ENCODE measurements at places on chromosomes 3 and 15. TPM values are rescaled to one million over a fixed set of nuclear protein-coding genes. Genes with fewer than 3 reads are reported as not detected.

Gene STAC
- 12.5 TPM for total RNA-seq

Gene STARD9
- total RNA-seq = 65.8 TPM

Gene SLITRK3
- total RNA-seq = 0.24 TPM

Gene ITIH1
- not detected for total RNA-seq

Gene ISLR
- total RNA-seq = 62.2 TPM

Gene GXYLT2
- total RNA-seq = 46.4 TPM

Gene EMC7
- 60.1 TPM for total RNA-seq

Gene CYP8B1
- not detected for total RNA-seq

Gene MPI
- total RNA-seq = 31.1 TPM

DNA sequence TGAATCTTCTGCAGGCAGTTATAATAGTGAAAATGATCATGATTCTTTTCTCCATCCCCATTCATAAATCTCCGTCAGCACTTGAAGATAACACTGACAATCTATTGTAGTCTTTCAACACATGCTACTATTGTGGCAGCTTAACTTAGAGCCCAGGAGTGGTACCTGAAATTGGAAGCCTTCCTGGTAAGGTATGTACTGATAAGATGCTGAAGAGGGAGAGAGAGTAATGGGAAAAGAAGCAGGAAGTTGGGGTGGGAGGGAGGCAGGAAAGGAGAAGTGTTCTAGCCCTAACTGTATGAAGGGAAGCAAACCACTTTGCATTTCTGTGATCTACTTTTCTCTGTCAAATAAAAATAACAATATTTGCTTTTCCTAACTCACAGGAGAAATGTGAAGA is 197.4 kb upstream of the RORA start:
- no peak overlapping the region for H3K27ac ChIP-seq
- no peak for DNase-seq
- no peaks in the 10 kb centered on the region for H3K36me3 ChIP-seq
- no peaks in the 10 kb centered on the region for H3K27me3 ChIP-seq

DNA sequence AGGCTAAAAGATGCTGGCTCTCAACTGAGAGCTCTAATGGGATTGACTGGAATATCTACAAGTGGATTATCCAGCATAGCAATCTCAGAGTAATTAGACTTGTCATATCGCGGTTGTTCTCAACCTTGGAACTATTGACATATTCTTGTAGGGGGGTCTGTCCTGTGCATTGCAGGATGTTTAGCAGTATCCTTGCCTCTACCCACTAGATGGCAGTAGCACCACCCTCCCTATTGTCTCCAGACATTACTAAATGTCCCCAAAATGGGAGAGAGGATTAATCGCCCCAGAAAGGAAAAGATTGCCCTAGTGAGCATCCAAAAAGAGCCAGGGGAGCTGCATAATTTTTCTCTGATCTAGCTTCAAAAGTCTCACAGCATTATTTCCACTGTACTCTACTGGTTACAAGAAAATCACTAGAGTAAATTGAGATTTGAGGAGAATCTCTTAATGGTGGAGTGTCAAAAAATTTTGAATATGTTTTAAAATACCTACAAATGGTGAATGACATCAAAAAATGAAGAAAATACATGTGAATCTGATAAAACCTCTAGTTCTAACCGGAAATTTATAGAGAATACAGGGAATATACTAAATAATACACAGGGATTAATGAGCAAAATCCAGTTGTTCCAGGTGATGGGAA is 388.2 kb upstream of the AGTR1 start:
- no peak for DNase-seq
- H3K36me3 ChIP-seq = no peaks in the 10 kb centered on the region
- no peak overlapping the region for H3K4me3 ChIP-seq
- no peak overlapping the region for H3K27ac ChIP-seq
- H3K4me1 ChIP-seq = no peaks in the 10 kb centered on the region

DNA sequence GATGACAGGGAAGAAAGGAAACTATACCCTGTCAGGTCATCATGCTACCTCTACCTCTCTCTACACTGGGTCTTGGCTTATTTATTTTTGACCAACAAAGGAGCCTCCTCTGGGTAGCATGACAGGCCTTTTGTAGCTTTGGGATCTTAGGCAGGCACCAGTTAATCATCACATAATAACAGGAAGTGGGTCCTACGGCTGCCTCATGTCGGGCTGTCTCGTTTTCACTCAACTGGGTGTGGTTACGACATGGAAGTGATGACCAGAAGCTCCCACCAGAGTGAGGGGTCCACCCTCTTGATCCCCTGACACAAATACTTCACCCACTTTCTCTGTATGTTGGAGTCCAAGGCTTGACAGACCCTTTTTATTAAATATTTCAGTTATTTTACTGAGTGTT is 105.3 kb downstream of the CD47 start:
- peaks cover 4% of the 10 kb centered on the region for H3K4me1 ChIP-seq
- H3K4me3 ChIP-seq = no peak overlapping the region
- no peaks in the 10 kb centered on the region for H3K36me3 ChIP-seq
- no peak for DNase-seq
- H3K27me3 ChIP-seq = no peaks in the 10 kb centered on the region
- H3K27ac ChIP-seq = no peak overlapping the region

DNA sequence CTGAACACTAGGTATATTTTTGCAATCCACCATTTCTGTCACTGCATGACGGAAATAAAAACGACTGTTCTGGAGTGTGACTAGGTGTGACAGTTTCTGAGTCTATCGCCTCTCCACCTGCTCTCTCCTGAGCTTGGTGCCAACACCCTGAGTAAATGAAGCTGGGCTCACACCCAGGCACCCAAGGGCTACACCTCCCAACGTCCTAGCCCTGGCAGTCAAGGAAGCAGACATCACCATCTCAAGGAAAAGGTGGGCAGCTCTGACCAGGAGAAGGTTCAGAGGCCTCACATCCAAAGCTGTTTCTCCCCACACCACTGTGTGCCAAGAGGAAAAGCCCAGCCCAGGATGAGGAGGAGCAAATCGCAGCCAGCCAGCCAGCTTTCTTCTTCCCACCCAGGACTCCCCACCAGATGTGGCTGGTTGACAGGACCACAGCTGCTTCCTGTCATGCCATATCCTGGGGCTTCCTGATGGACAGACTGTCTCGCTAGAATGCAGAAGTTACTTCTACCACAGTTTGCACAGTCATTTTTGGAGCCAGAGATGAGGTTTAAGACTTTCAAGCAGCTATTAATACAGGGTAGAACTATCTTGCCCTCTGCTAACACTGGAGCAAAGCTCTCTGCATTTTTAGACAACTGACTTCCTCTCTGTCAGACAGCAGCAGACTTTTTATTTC is 3.3 kb downstream of the SCAMP2 start:
- no peak overlapping the region for H3K27ac ChIP-seq
- H3K27me3 ChIP-seq = no peaks in the 10 kb centered on the region
- H3K36me3 ChIP-seq = no peaks in the 10 kb centered on the region
- H3K4me3 ChIP-seq = no peak overlapping the region
- peaks cover 2% of the 10 kb centered on the region for H3K4me1 ChIP-seq
- peak; percentile 87 for DNase-seq

DNA sequence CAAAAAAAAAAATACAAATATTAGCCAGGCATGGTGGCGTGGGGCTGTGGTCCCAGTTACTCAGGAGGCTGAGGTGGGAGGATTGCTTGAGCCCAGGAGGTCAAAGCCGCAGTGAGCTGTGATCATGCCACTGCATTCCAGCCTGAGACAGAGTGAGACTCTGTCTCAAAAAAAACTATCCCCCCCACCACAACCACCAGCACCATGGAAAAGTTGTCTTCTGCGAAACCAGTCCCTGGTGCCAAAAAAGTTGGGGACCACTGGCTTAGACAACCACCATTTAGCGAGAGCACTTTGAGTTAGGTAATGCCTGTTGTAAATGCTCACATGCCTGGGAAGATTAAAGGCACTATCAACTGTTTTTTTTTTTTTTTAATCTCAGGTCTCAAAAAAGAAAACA is 15.4 kb downstream of the ARHGAP31 start:
- no peaks in the 10 kb centered on the region for H3K27me3 ChIP-seq
- H3K4me1 ChIP-seq = no peaks in the 10 kb centered on the region
- H3K36me3 ChIP-seq = no peaks in the 10 kb centered on the region
- no peak for DNase-seq
- H3K27ac ChIP-seq = no peak overlapping the region
- no peak overlapping the region for H3K4me3 ChIP-seq

- DNase-seq = no peak
- no peaks in the 10 kb centered on the region for H3K27me3 ChIP-seq
- H3K4me3 ChIP-seq = no peak overlapping the region
- no peaks in the 10 kb centered on the region for H3K4me1 ChIP-seq
- no peak overlapping the region for H3K27ac ChIP-seq
Observed at GRCh38 chr3:38578081-38578475, 71.4 kb downstream of the SCN5A start.

DNA sequence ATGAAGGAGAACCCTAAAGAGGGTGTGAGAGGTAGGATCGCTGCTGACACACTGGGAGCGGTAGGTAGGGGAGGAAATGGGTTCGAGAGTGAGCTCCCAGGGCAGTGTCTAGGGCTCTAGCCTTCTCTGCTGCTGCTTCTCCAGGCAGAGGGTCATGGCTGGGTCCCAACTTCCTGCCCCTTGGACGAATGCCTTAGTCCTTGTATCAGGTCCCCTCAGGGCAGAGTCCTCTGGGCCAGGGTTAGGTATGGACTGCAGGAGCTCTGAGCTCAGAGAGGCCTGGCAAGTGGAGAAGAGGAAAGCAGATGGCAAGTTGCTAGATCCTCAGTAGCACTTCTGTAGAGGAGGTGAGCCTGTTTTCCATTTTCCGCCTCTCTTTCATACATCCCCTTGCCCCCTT is 2.9 kb downstream of the CORO2B start:
- no peak overlapping the region for H3K27ac ChIP-seq
- H3K27me3 ChIP-seq = no peaks in the 10 kb centered on the region
- DNase-seq = peak; percentile 55
- no peaks in the 10 kb centered on the region for H3K36me3 ChIP-seq

DNA sequence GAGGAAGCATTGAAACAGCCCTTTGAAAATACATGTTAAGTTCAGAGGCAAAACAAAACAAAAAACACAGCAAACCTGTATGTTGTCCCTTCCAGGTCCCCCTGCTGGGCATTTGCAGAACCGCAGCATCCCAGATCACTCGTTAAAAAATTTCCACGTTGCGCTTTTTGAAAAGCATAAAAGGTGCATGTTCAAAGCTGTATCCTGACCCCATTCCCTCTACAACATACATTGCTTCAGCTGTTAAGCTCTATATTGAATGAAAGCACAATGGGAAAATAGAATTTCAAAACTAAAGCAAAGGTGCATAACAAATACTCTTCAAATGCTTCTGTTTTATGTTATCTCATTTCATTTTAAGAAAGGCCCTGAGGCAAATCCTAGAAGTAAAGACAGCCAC is 328.3 kb downstream of the THSD4 start:
- H3K36me3 ChIP-seq = no peaks in the 10 kb centered on the region
- H3K27ac ChIP-seq = no peak overlapping the region
- peaks cover 8% of the 10 kb centered on the region for H3K4me1 ChIP-seq
- H3K27me3 ChIP-seq = no peaks in the 10 kb centered on the region
- H3K4me3 ChIP-seq = no peak overlapping the region

- no peak overlapping the region for H3K27ac ChIP-seq
- no peak for DNase-seq
- no peaks in the 10 kb centered on the region for H3K27me3 ChIP-seq
- H3K4me1 ChIP-seq = no peaks in the 10 kb centered on the region
- H3K36me3 ChIP-seq = no peaks in the 10 kb centered on the region
Observed at GRCh38 chr3:98962951-98963350, 61.5 kb upstream of the DCBLD2 start.

DNA sequence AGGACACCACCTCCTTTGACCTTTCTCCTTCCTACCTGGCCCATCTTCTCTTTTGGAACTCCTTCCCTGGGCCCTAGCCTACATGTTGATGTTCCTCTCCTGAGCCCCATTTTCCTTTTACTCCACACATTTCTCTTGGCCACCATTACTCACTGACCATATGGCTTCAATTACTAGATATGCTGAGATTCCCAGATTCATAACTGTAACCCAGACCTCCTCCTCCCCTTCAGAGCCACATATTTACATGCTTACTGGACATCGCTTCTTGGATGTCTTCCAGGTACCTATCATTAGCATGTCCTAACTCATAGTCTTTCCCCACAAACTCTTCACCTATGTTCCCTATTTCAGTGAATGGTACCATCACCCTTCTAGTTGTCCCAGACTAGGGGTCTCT is 24.4 kb upstream of the TRIM59 start:
- H3K4me3 ChIP-seq = no peak overlapping the region
- DNase-seq = no peak
- H3K4me1 ChIP-seq = no peaks in the 10 kb centered on the region
- no peaks in the 10 kb centered on the region for H3K27me3 ChIP-seq
- no peak overlapping the region for H3K27ac ChIP-seq
- H3K36me3 ChIP-seq = no peaks in the 10 kb centered on the region

- no peak for DNase-seq
- H3K4me3 ChIP-seq = no peak overlapping the region
- H3K27ac ChIP-seq = no peak overlapping the region
- H3K36me3 ChIP-seq = no peaks in the 10 kb centered on the region
- H3K27me3 ChIP-seq = no peaks in the 10 kb centered on the region
- no peaks in the 10 kb centered on the region for H3K4me1 ChIP-seq
Observed at GRCh38 chr3:94520364-94520763, 457.5 kb downstream of the NSUN3 start.

GRCh38 chr3:177781686-177782161 is 584.4 kb upstream of the TBL1XR1 start:
- peaks cover 13% of the 10 kb centered on the region for H3K4me1 ChIP-seq
- peak overlapping the region; percentile 95 for H3K27ac ChIP-seq
- no peaks in the 10 kb centered on the region for H3K36me3 ChIP-seq

DNA sequence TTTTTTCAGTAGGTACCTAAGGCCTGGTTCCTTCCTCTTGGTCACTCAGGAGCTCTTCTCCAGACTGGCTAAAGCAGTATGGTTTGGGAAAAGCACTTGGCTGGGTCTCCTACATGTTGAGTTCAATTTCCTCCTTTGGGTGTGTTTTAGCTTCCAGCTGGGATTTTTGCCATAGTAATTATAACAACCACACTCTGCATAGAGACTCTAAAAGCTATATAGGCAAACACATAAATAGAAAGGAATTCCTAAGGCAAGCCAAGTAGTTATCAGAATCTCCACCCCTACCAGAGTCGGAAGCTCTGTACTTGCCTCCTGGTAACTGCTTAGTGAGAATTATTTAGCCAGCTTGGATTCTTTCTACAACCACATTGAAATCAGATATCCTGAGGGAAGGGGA is 48.6 kb downstream of the FOXL2 start:
- H3K27ac ChIP-seq = no peak overlapping the region
- H3K27me3 ChIP-seq = no peaks in the 10 kb centered on the region
- H3K4me3 ChIP-seq = no peak overlapping the region
- no peak for DNase-seq

Data from aorta (tissue), 5 donors.